ENCODE measurements at places on chromosomes 1 and 21.

DNA sequence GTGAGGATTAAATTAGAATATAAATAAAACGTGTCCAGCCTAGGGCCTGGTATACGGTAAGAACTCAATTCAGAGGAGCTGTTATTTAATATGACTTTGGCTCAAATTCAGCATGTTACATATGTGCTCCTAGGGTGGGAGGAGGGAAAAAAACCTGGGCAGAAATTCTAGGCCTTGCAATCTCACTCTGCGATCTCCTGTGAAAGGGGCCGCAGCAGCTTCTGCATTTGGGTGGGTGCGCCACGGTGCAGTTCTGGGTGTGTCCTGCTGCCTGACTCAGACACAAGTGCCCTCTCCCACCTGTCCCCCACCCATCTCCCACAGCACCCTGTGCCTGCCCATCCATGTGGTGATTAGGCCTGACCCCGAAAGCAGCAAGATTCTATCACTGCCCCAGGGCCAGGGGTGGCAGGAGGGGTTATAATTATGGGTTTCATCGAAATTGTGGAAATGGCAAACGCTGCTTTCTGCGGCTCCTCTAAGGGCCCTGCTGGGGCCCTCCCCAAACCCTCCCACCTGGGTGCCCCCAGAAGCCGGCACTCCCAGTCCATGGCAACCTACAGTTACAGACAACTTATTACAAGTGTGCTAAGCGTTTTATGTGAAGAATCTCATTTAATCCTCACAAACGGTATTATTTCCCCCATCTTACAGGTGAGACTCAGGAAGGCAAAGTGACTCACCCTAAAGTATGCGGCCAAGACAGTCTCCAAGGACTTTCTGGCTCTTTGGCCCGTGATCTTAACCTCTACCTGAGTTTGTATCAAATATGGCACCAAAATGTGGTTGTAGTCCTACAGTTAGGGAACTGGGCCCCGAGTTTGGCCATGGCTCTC is 25.5 kb upstream of the GRHL3 start:
- no peak for DNase-seq

DNA sequence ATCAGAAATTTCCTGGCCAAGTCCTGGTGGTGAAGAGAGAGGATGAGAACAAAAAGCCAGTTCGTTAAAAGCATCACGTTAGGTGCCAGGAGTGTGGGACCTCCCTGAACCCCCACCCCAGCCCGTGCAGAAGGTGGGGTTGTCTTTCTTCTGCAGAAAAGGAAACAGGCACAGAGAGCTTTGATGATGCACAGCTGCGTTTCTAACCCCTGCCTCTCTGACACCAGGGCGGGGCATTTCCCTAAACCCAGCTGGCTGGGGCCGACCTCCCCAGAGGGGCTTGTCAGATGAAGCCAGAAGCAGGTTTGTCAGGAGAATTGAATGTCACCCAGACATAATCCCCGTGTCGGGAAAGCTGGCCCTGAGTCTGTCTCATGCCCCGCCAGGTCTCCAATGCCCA is 189.3 kb upstream of the EDN2 start:
- no peak for DNase-seq

DNA sequence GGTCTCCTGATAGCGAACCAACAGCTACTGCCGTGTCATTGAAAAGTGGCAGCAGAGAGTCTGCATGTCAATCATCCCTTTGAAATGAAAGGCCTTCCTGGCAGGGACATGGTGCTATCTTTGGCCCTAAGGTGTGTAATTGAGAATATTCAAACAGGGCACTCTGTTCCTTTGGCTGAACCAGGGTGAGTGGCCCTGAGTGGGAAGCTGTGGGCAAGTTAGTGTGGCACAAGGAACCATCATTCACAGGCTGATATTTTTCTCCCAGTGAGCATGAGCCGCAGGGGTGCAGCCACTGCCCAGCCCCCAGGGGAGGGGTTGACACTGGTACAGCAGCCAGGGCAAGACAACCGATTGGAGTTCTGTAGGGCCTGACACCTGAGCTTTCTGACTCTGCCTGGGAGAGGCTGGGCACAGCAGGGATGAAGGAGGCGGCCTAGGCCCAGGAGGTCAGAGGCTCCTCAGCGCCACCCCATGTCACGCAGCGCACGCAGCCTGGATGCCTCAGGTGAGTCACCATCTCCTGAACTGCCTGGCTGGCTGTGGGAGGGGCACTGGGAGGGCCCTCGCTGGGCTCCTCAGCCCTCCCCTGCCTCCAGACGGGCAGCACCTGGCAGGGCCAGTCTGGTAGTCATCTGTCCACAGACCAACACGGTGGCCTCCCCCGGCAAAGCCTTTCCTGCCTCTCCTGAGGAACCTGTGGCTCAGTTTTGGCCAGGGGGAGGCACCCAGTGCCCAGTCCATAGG is 13.2 kb downstream of the QSOX1 start:
- peak; percentile 81 for DNase-seq

- peak; percentile 11 for DNase-seq
Observed at GRCh38 chr1:205791568-205792180, 16.4 kb upstream of the RAB29 start.

DNA sequence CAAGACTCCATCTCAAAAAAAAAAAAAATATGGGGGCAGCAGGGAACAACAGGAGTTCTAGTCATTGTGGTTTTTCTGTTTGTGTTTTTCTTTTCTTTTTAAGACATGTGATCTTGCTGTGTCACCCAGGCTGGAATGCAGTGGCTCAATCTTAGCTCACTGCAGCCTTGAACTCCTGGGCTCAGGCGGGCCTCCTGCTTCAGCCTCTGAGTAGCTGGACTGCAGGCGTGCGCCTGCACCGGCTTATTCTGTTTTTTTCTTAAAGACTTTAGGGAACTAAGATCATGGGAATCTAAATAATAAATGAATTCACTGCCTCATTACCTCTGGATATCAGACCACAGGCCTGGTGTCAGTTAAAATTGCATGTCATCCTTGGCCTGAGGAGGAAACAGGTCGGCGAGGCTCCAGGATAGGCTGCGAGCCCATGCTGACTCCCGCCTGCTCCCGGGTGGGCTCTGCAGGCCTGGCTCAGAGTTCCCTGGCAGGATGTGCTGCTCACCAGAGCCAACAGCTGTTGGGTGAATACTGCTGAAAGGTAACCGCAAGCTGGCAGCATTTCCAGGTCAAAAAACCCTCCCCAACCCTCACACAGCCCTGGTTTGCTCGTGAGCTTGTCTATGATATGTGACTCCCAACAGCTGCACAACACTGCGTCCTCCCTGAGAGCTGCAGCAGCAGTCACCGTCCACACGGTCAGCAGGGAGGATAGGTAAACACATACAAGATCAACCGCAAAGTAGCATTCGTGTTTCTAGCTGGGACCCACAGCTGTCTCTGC is 58.1 kb downstream of the SCCPDH start:
- DNase-seq, result no peak

DNA sequence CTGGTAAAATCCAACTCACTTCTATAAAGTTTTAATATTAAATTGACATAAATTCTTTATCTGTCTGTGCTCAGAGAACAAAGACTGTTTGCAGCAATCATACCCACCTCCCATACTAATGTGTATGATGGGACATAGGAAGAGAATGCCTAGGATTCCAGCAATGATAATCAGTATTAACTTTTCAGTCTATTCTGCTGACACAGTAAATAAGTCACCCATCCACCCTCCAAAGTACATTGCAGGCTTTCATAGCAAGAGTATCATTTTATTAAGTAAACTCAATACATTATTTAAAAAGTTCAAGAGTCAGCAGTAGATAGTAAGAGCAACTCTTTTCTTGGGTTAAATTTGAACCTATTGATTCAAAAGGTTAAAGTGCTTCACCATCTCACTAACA is 8.8 kb downstream of the RBM34 start:
- DNase-seq, result no peak

GRCh38 chr1:3249231-3249630 is 180.2 kb downstream of the PRDM16 start:
- no peak for DNase-seq

GRCh38 chr1:85074365-85074964 is 26.2 kb upstream of the MCOLN3 start:
- no peak for DNase-seq

DNA sequence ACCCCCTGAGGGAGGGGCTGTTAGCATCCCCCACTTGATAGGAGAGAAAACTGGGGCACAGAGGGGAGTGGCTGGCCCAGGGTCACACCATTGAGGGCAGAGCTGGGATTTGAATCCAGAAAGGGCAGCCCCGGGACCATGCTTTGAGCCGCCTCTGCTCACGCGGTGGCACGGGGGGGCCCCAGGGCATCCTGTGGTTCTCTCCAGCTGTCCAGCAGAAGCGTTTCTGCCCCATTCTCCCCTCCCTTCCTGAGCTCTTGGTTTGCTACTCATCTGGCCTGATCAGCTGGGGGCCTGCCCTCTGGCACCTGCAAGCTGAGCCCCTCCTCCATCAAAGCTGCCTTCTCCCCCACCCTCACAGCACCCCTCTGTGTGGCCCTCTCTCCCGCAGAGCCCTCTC is 37.5 kb downstream of the FBXO2 start:
- no peak for DNase-seq

DNA sequence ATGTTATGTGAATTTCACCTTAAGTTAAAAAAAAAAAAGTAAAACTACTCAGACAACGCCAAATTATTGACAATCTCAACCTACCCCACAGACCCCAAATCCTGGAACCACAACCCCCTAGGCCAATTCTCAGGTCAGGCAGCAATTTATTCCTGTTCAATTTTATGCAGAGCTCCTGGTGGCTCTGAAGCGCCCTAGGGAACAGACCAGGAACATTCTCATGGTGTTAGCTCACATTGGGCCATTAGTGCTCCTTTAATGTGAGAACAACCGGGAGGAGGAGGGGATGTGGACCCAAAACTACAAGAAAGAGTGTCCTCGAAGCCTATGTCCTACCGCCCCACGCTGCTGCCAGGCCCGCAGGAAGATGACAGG is 403 bp upstream of the PSEN2 start:
- DNase-seq, result no peak

DNA sequence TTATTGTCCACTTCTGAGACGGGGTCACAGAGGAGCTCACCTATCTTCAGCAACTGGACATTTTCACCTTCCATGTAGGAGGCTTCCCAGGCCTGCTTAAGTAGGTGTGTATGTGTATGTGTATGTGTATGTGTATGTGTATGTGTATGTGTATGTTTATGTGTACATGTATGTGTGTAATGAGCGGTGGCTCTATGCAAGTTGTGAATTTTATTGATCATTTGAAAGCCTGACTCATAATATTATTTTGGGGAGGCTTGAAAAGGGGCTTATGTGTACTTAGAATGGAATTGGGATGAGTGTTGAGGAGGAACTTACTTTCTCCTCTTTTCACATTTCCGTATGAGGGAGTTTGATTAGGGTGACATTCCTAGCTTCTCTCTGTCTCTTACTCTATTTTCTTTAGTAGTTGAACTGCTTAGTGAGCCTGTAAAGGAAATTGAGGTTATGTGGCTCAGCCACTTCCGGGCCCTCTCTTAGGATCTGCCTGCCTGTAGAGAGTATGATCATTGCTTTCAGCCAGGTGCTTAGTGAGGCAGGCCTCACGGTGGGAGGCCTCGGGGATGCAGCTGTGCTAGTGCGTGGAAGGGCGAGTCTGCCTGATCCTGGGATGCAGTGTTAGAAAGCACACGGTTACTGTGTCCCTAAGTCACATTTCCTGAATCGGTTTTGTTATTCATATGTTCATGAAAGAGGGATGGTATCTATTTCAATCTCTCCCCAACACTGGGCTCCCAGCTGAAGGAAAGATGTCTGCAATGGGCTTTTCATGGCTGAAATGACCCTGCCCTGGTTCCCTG is 61.0 kb downstream of the IER5 start:
- DNase-seq, result no peak

DNA sequence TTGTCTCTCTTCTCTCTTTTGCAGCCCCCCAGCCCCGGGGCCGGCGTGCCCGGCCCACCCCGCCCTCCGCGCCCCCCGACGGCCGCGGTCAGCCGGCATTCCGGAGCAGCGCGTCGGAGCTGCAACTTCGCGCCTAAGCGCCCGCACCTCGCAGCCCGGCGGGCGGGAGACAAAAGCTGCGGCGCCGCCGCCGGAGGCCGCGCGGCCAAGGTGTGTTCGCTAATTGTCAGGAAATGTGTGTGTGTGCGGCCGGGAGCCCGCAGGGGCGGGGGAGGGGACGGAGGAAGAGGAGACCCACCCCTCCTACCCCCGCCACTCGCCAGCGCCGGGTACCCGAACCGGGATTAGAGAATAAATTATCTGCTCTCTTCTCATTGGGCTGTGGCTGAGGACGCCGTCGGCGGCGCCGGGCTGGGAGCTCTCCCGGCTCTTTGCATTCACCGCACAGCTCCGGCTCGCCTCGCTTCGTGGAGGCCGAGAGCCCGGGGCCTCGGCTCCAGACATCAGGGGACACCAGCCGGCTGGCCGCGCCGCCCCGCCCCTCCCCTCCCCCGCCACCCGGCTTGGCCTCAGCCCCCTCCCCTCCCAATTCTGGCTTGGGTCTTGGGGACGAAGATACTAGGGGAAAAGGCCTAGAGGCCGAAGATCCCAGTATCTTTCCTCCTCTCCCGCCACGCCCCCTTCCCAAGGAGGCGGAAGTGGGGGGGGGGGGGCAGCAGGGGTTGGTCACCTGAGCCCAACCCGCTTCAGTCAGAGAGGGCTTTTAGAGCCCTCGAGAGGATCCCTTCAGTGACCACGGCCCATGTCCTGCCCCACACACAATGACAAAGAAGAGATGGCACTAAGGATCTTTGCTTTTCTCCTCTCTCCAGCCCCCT is 1.3 kb upstream of the BLACAT1 start:
- no peak for DNase-seq

- no peak for DNase-seq
Observed at GRCh38 chr1:165162671-165163241, 193.8 kb downstream of the LMX1A start.

GRCh38 chr1:11157867-11158266 is 31.3 kb upstream of the ANGPTL7 start:
- no peak for DNase-seq

DNA sequence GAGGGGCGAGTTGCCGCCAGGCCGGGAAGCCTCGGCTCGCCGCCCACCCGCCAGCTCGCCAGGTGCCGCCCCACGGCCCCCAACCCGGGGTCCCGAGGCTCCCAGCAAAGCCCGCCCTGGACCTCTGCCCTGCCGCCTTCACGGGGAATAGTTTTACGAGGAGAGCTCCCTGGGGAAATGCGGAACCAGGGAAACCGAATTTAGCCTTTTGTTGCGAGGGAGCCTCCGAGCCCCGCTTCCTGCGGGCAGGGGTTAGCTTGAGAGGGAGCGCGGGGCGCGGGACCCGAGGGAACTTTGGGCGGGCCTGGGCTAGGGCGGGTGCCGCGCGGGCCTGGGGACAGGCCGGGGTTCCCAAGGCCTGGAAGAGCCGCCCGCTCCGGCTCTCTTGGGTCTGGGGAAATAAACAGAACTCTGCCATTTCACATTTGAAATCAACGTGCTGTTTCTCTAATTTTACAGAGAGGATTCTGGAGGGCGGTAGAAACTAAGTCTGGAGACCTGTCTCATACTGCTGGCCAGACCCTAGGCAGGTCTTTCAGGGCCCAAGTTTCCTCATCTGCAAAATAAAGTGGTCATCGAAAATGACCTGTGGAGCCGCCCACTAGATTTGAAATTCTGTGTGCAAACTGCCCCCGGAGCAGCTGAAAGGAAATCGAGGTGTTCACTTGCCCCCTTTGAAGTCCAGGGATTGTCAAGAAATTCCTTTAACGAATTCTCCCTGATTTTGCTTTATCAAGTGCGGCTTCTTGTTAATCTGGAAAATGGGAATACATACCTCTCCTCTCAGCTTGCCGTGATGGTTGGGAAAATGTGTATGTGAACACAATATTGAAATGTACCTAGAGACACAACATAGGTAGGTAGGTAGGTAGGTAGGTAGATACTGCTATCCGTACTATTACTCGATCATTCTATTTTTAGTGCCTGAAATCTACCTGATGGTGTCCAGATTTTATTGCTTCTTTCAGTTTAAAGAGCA is 749 bp upstream of the GLUL start:
- peak; percentile 18 for DNase-seq

- DNase-seq, result peak; percentile 5
Observed at GRCh38 chr1:55828044-55828443, 612.9 kb upstream of the USP24 start.
